AG10803 (cell line): ENCODE measurements at places on chromosomes 7 and 10.

- no peak for DNase-seq
Observed at GRCh38 chr7:2066251-2066919, 166.4 kb downstream of the MAD1L1 start.

DNA sequence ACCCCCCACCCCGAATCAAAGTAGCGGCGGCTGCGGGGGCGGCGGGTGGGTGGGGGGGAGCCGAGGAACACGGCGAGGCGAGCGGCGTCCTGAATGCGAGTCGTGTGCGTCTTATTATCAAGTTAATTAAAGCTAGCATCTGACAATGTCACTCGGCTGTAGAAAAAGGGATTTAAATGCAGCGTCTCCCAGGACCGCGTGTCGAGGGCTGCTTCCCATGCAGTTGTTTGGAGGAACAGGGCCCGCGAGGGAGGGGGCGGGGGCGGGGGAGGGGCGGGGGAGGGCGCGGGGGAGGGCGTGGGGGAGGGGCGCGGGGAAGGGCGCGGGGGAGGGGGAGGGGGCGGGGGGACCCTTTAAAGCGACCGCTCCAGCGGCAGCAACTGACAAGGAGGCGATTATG is 2.7 kb upstream of the UNCX start:
- no peak for DNase-seq

GRCh38 chr7:38438970-38439369 is 165.5 kb upstream of the TARP start:
- no peak for DNase-seq

DNA sequence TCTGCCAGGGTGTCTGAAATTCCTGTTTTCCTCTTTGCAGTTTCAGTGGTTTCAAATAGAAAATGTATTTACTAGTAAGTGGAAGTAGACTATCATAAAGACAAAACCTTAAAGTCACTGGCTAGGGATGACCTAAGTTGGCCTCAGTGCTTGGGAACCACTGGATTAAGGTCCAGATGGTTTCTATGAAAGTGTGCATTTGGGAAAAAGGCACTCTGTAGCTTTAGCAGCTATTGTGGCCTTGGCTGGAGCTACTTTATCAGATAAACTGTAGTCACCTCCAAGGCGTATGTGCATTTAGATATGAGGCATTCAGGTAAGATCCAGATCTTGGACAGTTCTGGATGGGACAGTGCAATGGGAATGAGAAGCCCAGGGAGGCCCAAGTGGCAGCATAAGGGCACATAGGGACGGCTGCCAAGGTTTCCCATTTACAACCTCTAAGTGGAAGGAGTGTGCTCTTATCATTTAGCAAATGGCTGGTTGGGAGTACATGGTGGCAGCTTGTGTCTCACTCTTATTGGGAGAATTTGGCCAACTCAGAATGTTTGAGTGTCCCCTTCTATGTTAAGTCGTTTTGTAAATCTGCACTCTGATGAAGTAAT is 185.6 kb downstream of the LRMDA start:
- no peak for DNase-seq

GRCh38 chr7:150390205-150390604 is 11.1 kb downstream of the ZNF775 start:
- DNase-seq = no peak

DNA sequence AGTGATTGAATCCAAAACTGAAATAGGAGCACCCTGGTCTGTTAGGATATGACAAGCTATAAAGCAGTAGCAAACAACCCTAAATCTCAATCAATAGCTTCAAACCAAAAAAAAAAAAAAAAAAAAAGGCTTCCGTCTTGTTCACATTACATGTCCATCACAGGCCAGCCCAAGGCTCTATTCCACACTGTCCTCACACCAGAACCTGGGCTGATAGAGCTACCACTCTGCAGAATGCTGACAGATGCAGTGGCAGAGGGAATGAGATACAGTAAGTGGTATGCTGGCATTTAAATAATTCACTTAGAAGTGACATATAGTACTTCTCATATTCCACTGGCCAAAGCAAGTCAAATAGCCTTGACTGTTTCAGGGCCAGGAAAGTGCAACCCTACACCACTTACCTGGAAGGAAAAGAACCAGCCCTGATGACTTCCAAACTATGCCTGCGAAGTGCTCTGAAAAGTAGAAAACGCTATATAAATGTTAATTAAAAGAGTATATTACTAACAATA is 5.8 kb downstream of the CDCA7L start:
- DNase-seq = no peak

DNA sequence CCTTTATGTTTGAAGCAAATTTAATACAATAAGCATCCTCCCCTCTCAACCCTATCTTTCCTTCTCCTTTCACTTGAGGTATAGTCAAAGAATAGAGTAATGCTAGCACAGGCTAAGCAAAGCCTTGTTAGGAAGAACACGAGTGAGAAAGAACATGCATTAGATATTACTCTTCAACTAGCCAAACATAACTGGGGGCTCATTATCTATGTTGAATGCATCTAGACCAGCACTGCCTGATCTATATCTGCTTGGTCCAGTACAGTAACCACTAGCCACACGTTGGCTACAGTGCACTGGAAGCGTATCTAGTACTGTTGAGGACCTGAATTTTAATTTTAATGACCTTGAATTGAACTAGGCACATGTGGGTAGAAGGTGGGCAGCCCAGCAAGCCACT is 21.0 kb downstream of the SFMBT2 start:
- DNase-seq = no peak

DNA sequence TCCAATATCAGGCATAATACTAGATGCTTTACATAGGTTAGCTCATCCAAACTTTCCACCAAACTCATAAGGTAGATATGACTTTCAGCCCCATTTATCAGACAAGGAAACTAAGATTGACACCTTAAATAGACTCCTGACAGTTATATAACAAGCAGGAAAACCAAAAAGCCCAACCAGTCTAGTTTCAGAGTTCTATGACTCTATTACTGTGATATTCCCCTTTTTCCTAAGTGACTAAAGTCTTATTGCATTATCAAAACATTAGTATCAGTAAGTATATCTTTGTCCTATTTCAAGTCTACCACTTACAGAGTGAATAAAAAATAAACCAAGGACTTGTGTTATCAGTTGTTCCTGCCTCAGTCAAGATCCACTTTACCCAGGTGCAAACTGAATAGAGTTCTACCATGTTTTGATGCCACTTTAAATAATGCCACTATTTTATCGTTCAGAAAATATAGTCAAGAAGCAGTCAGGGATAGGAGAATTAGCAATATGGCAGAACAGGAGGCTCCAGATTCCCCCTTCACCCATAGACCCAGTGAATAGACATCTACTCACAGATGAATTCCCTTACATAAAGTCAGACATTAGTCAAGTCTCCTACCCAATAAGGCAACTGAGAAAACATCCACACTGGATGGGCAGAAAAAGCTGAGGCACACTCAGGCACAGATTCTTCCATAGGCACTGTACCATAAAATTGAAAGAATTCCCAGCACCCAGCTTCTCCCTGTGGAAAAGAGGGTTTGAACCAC is 74.1 kb downstream of the CRPPA start:
- DNase-seq = peak; percentile 21

DNA sequence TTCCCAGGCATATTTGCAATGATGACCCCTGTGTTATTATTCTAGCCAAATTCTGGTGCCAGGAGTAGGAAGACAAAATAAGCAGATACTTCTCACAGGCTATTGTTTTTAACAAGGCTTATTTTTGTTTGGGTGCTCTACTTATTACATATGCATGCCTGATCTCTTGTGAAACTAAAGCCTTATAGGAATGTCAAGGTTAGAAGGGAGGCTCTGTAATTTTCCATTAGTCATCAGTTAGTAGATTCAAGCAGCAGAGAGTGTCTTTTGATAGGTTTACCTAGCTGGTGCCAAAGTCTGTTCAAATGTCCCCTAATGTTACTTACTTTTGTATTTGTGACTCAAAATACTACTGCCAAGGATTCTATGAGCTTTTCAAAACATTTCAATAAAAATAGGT is 11.7 kb upstream of the TMEM106B start:
- no peak for DNase-seq

- DNase-seq = peak; percentile 95
Observed at GRCh38 chr10:6778992-6779701, 199.1 kb upstream of the PRKCQ start.

DNA sequence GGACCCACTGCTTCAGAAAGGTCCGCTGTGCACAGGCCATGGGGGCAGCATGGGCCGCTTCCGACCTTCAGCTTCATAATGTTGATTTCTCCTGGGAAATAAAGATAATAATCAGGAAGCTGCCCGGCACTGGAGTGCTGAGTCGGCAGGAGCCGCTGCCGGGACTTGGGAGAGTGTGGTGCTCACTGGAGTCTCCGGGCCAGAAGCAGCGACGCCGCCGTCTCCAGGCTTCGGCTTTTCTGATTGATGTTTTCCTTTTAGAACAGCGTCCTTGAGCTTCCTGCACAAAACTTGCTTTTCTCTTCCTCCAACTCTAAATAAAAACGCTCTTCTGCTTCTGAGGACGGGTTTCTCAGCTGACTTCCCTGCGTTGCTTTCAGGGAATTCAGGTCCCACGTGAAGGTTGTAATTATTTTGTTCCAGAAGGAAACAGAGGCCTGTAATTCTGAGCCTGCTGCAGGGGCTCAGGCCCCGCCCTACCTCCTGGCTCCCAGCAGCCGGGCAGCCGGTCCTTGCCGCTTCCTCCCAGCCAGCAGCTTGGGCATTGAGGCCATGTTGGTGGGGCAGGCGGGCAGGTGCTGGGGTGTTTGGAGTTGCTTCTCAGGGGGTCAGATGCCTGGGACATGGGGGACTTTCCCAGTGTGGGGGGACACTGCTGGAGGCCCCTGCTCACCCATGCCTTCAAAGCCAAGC is 14.7 kb downstream of the PWWP2B start:
- DNase-seq = peak; percentile 47
